ENCODE measurements at places on chromosomes 5 and 9.

- DNase-seq, result no peak
These were observed 168.2 kb downstream of the CD180 start for GRCh38 chr5:67028371-67028770.

- no peak for DNase-seq
These were observed 273.2 kb downstream of the SH3GL2 start for GRCh38 chr9:17852108-17852507.

DNA sequence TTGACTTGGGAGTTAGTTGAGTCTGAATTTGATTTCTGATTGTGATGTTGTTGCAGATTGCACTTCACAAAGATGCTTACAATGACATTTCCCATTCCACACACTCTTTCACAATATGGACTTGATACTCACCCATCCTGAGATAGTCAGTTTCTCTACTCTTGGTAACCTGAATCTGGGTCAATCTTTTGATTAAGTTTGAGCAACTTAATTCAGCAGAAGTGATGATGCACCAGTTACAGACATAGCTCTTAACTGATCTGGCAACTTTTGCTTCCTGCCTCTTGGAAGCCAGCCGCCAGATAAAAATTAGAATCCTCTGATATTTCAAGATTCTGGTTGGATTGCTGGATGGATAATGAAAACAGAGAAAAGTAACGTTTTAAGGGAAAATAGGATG, 79.7 kb upstream of the OSMR start:
- no peak for DNase-seq

DNA sequence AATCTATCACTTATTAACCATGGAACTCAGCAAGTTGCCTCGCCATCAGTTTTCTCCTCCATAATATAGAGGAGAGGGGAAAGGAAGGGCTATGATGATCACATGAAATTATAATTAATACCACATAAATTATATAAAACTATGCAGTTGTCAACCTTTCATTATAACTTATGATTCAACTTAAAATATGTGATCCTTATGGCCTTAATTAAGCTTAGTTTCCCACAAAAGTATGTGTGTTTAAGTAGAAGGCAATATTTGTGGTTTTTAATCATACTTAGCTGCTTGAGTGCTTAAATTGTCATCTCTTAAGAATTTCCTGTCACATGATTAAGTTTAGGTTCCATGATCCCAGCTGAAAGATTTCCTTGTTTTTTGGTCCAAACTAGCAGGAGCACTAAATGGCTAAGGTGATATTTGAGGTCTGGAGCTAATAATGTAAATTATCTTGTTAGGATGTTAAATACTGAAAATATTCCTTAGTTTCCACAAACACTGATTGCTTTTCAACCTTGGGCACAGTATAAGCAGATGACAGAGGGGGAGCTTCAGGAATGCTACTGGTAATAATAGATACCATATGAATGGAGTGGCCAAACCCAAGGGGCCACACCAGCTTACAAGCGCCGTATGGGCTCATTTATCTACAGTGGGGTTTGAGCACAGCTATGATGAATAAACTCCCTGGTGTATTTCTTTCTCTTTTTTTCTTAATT, 26.4 kb upstream of the F2R start:
- DNase-seq, result no peak

DNA sequence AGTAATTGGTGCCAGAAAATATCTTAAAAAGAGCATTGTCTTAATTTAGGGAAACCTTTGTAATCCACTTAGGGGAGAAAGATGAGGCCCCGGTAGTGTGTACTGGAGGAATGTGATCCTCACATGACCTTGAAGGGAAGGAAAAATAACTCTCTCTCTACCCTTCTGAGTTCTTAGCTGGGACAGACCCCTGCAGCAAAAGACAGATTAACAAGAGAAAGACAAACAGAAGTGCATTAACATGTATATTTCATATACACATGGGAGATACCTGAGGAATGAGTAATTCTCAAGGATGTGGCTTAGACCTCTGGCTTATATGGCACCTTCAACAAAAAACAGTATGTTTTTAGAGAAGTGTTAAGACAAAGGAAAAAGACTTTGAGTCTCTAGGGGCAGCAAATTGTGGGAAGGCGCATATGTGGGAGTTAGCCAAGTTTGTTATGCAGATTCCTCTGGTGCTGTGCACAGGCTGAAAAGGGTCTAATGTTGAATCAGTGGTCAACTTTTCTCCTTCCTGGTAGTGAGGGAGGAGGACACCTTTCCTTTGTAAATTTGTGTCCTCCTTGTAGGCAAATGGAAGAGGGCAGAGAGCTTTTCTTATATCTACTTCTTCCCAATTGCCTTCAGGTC, 138.8 kb downstream of the LRRC70 start:
- DNase-seq, result no peak

GRCh38 chr9:104094534-104095015, 466 bp downstream of the SMC2 start:
- no peak for DNase-seq

DNA sequence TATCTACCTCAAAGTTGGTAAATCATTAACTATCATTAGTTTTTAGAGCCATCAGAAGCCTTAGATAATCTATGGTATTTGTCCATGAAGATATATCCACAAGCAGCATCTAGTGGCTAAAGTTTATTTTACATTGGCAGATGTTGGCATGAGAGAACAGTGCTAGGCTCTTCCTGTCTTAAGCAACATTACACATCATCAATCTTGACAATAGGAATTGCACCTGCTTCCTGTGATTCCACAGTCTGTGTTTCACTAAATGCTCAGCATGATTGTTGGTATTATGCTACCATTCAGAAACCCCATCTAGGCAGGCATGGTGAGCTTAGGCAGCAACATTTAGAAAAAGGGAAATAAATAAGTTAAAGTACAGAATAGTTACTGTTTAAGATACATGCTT, 246.6 kb downstream of the SLCO4C1 start:
- DNase-seq, result no peak

GRCh38 chr9:72427801-72428200, 62.8 kb upstream of the ZFAND5 start:
- DNase-seq, result no peak

DNA sequence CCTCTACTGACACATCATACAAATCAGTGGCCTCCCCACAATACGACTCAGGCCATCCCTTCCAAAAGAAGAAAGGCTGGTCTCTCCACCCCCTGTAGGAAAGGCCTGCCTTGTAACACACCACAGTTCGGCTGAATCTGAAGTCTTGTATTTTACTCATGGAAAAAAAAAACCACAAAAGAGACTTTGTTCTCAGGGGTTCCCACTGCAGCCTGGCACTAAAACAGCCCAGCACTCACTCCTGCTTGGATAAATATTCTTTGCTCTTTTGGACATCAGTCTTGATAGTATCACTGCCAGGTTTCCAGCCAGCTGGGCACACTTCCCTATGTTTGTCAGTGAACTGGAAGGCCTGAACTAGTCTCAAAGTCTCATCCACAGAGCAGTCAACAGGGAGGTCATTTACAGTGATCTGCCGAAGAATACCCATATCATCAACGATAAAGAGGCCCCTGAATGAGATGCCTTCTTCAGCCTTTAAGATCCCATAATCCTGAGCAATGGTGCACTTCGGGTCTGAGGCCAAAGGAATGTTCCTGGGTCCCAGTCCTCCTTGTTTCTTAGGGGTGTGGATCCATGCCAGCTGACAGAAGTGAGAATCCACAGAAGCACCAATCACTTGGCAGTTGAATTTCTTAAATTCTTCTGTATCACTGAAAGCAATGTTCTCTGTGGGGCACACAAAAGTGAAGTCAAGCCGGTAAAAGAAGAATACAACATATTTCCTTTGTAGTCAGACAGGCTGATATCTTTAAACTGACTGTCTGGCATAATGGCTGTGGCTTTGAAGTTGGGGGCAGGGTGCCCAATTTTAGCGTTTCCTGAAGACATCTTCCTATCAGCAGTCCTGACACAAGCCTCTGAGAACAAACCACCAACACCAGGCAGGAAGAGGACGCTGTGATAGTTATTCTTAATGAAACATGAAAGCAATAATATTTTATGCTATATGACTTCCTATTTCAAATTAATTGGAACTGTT, 198.1 kb downstream of the LURAP1L start:
- DNase-seq, result no peak

GRCh38 chr5:75142566-75143136, 90.3 kb upstream of the GCNT4 start:
- no peak for DNase-seq

DNA sequence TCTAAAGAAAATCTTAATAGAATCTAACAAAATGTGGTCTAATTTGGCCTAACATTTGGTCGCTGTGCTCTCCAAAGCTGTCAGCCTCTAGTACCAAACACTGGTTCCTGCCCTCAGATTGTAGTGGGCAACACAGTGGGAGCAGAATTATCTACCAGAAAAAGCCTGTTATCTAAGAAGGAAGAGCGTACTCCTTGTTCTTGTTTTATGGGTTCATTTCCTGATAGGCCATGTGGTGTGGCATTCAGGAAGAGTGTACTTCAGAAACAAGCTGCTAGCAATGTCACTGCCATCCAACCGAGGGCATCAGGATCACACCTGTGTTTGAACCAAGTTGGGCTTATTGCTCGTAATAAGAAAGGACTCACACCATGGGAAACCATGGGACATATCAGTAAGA, 487.9 kb upstream of the DAP start:
- no peak for DNase-seq

GRCh38 chr9:76296561-76297310, 97.5 kb downstream of the RFK start:
- no peak for DNase-seq

DNA sequence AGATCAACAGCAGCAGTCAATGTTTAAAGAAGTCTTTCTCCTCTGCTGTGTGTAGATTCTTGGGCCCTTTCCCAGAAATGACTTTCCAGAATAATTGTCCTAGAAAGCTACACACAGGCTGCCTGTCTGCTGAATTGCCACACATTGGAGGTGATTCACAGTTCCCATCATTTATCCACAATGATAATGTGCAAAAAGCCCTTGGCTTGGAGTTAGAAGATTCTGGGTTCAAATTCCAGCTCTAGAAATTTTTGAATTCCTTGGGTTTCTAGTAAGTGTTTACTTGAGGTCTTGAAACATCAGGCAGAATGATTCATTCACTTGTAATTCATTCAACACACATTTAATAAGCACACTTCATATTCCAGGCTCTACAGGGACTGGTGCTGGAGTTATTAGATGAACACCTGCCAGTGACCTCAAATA, 28.6 kb upstream of the EPB41L4B start:
- no peak for DNase-seq

DNA sequence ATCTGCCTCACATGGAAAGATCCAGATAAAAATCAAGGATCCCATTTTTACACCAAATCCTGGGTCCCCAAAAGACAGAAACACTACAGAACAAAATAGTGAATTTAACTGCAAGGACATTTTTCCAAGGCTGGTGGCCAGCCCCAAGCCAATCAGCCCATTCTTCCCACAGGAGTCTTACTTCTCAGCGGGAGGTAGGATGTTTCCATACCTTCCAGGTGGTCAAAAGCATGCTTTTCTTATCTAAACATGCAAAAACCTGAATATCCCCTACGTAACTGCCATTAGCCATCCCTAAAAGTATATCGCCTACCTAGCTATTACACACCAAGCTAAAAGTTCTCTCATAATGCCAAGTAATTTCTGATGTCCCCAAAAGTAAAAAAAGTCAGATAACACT, 20.6 kb downstream of the TMEM161B start:
- DNase-seq, result no peak

GRCh38 chr9:127779136-127779981, 893 bp upstream of the SH2D3C start:
- DNase-seq, result peak; percentile 46

- no peak for DNase-seq
These were observed 22.5 kb downstream of the LHFPL2 start for GRCh38 chr5:78626009-78626571.

DNA sequence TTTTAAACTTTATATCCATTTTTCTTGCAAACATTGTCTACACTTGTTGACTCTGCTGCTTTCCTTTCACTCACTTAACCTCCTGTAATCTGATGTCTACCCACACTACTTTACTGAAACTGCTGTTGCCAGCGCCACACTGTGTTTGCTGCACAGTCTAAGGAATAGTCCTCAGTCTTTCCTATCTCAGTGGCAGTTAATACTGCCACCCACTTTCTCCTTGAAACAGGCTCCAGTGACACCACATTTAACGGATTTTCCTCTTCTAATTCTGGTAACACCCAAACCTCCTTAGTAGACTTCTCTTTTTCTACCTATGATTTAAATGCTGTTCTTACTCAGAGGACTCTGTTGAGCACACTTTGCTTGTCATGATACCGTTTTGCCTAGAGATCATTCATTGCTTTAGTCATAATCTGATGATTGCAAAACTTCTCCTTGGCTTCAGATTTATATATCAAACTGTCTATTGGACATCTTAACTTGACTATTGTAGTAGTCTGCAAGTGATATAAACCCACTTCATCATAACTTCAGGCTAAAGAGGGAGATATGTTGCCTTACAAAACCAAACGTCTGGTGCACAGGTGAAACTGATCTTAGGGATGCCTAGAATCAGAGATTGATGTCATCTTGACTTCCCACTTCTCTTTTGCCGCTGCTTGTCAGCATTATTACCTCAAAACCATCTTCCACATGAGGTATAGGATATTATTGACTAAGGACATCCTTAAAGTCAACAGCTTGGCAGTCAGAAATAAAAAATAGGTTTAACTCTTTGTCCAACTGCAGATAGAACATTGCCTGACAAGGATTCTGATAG, 94.1 kb downstream of the CDC42SE2 start:
- no peak for DNase-seq

DNA sequence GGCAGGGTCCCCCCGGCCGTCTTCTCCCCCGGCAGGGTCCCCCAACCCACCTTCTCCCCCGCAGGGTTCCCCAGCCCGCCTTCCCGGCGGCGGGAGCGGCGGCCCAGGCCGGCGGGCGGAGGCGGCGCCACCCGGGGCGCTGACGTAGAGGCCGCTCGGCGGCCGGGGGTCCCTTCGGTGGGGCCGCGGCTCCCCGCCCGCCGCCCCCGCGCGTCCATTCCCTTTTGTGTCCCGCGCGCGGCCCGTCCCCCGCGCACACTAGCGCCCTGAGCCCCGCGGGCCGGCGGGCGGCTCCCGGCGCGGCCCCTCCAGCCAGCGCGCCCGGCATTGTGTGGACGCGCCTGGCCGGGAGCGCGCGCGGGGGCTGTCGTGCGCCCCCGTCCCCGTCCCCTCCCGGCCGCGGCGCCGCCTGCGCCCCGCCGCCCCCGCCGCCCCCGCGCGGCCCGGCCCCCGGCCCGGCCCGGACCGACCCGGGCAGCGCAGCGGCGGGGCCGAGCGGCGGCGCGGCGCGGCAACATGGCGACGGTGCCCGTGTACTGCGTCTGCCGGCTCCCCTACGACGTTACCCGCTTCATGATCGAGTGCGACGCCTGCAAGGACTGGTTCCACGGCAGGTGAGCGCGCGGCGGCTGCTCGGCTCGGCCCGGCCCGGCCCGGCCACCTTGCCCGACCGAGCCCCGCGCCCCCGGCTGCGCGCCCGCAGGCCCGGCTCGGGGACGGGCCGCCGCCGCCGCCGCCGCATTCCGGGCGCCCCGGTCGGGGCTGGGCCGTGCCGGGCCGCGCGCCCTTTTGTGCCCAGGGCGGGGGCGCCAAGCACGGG, at the start of gene PHF2:
Gene PHF2 (plus strand): TSS at position 327 of the 820 bp plus-strand sequence. CDS start 190 bp downstream, at position 517.
- no peak for DNase-seq

DNA sequence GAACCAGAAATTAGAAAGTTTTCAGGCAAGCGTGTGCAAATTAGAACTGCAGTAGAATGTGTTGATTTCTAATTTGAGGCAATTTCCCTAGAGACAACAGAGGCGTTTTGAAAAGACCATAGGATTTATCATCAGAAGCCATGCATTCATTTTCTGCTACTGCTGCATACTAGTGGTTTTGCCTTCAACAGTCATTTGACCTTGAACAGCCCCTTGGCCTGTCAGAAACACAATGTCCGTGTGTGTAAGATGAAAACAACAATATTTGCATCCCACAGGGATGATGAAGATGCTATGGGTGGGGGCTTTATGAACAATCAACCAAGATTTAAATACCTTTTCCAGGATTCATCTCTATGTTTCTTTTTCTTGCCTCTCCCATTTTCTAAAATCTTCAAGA, 73.7 kb downstream of the PDE4D start:
- no peak for DNase-seq
